ENCODE measurements at places on chromosomes 16 and 17. TPM values are rescaled to one million over a fixed set of nuclear protein-coding genes. Genes with fewer than 3 reads are reported as not detected.

The SYCE1L gene
- 7.9 TPM for total RNA-seq

The SNRNP25 gene
- 99.9 TPM for total RNA-seq

The LITAF gene
- 163 TPM for total RNA-seq

The SP6 gene
- total RNA-seq: 0.05 TPM

The FBXW10 gene
- 0.09 TPM for total RNA-seq

The NLRC5 gene
- total RNA-seq: 208 TPM

The MEFV gene
- not detected for total RNA-seq

GRCh38 chr16:27437946-27438345 is 36.0 kb downstream of the IL21R start:
- DNase-seq: no peak

GRCh38 chr17:77398274-77398673 is 257.5 kb downstream of the SEC14L1 start:
- DNase-seq: no peak

GRCh38 chr17:32192379-32192778 is 50.1 kb downstream of the RHOT1 start:
- DNase-seq: no peak

GRCh38 chr17:49664706-49665211 is 13.1 kb downstream of the SPOP start:
- DNase-seq: no peak

- no peak for DNase-seq
Measured at GRCh38 chr16:86087896-86088230, 188.9 kb downstream of the IRF8 start.

DNA sequence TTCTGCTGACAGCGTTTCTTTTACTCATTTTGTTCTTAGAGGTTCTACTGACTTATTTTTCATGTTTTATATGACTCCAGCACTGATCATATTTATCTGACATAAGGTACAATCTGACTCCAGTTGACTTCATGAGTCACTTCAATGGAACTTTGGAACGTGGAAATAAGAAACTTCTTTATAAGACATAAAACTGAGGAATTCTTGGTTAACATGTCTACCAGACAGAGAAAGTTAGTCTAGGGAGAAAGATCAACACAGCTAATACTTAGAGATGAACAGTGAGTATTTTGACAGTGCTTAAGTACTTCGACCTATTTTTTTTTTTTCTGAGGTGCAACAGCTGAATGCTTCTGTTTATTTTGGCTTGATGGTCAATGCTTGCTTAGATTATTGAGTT is 679.5 kb downstream of the KCNJ2 start:
- no peak for DNase-seq

GRCh38 chr17:80101946-80102663 is 724 bp downstream of the GAA start:
- DNase-seq: peak; percentile 66

- peak; percentile 77 for DNase-seq
Measured at GRCh38 chr16:89020068-89020924, 43.3 kb upstream of the CBFA2T3 start.

GRCh38 chr16:76583945-76584344 is 306.7 kb downstream of the CNTNAP4 start:
- DNase-seq: no peak

DNA sequence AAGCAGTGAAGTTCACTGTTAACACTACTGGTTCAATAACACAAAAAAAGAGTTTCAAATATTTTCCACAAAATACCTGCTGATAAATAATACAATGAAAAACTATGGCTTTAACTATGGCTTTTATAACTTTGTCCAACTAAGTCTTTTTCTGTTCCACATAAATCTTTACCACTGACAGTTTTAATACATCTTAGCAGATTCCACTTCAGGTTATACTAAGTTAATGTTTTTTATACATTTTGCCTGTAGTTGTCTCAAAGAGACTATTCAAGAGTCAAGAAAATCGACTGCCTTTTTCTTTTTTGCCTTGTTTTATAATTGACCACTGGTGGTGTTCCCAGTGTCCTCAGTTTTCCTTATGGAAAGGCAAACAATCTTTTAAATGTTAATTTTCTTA is 379.7 kb upstream of the PMFBP1 start:
- DNase-seq: no peak

GRCh38 chr17:28940675-28941074 is 10.6 kb downstream of the PHF12 start:
- no peak for DNase-seq

GRCh38 chr16:80063031-80063712 is 462.6 kb upstream of the MAF start:
- DNase-seq: no peak

- DNase-seq: no peak
Measured at GRCh38 chr16:53089434-53090285, 34.9 kb downstream of the CHD9 start.

- DNase-seq: no peak
Measured at GRCh38 chr17:1181753-1182137, 2.0 kb upstream of the ABR start.

DNA sequence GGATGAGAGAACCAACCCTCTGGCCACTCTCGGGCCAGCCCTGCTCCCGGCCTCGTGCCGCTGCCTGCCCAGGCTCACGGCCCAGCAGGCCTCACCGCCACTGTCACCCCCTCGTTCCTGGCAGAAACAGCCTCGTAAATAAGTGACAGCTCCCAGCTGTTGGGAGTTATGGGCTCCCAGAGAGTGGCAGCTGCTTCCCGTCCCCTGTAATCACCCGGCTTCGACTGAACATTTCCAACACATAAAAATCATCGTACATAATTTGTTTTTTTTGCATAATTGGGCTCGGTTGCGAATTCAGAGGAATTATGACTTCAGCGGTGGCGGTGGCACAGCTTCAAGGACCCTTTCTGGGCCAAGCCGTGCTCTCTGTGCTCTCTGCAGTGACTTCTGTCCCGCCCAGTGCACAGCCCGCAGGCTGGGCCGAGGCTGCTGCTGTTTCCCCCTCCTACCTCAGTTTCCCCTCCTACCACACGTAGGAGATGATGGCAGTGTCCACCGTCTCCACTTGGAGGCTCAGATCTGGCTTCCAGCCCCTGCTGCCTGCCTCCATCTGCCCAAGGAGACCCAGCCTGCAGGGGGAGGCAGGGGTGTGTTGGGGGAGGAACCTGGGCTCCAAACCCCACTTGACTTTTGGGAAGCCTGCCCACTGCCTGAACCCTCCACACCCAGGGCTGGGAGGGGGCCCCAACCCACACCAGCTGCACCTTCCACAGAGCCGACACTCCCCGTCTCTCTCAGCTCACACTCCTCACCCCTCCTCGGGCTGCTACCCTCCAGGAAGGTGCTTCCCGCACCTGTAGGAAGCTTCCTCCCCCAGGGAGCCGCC is 84.9 kb downstream of the RTN4RL1 start:
- DNase-seq: no peak

DNA sequence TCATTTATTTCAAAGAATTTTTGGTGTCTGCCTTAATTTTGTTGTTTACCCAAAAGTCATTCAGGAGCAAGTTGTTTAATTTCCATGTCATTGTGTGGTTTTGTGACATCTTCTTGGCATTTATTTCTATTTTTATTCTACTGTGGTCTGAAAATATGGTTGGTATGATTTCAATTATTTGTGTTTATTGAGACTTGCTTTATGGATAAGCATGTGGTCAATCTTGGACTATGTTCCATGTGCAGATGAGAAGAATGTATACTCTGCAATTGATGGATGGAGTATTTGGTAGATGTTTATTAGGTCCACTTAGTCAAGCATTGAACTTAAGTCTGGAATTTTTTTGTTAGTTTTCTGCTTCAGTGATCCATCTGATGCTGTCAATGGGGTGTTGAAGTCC is 383.0 kb downstream of the PMP22 start:
- no peak for DNase-seq

DNA sequence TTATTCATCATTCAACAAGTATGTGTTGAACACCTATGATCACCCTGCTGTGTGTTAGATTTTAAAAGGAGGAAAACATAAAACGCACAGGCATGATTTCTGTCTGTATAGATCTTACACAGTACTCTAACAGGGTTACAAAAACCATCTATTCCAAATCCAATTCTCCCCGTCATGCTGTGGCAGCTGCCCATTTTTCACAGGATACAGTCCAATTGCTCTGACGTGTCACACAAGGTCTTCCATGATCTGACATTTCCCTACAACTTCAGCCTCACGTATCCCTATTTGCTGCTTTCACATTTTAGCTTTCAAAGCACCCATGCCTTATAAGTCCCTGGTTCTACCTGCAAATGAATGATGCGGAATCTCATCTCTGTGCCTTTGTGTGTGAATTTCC is 67.0 kb upstream of the CNTNAP4 start:
- DNase-seq: no peak

DNA sequence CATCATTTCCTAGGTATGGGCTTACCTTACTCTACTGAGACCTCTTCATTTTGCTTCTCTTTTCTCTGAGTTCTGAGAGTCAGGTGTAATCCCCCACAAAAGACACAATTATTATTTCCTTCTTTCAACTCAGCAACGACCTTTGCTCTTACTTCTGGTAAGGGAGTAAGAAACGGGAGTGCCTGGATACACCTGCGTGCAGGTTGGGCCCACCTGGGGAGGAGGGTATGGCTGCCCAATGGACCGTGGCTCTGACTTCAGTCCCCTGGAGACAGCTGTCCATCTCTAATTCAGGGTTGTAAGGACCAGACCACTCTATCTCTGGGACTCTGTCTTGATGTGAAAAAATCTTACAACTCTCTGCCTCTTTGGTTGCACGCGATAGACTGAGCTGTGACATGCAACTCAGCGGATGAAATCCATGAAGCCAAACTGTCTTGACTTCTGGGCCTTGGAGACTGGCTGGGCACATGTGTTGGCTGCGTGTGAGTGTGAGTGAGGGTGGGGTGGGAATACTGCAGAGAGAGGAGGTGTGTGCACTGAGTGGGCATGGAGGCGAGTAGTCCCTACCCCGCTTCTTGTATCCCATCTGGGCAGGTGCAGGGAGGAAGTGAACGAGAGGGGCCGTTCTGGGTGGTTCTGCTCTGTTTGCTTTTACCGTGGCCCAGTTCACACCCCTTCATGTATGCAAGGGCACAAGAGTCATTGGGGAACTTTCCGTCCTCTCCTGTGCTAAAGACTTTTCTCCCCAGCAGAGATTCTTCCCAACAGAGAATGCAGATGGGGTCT is 1.2 kb downstream of the TMEM238L start:
- no peak for DNase-seq

GRCh38 chr16:81521141-81521626 is 76.6 kb downstream of the CMIP start:
- peak; percentile 94 for DNase-seq

DNA sequence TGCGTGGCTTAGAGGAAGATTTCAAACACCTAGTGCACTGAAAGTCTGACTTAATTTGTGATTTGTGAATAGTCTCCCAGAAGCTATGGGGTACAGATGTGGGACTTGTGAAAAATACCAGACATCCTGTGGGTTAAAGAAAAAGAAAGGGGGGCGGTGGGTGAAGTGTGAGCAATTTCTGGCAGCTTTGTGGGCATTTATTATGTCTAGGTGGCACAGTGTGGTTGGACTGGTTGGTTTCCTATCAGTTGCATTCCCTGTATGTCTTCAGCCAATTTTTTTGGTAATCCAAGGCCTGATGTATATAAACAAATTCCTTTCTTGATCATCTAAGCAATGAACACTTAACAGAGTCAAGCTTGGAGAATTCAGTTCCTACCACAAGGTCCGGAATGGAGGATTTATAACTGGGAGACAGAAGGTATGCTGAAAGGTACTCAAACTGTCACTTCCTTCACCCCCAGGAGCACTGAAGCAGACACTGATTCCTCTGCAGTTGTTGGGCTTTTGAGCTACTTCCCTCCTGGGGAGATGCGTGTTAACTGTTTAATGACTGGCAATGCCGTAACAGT is 211.6 kb downstream of the WWOX start:
- DNase-seq: no peak

DNA sequence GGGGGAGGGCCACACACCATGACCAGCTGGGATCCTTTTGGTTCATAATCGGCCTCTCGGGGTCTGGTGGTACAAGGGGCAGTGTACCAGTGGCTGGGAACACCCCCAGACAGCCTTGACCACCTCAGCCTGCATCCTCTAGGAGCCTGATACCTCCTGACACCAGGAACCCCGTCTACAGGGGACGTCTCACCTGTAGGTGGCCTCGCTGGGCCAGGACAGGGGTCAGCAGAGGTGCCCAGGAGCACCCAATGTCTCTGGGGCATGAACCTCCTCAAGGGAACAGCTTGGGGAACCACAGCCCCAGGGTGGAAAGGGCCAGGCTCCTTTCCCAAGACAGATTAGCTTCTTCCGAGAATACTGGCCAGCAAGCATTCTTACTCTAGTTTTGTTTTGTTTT is 2.5 kb upstream of the METRNL start:
- DNase-seq: peak; percentile 67

- DNase-seq: no peak
Measured at GRCh38 chr16:54236773-54237172, 49.8 kb downstream of the IRX3 start.

- DNase-seq: peak; percentile 91
Measured at GRCh38 chr17:42101513-42102292, 3.4 kb upstream of the ZNF385C start.

DNA sequence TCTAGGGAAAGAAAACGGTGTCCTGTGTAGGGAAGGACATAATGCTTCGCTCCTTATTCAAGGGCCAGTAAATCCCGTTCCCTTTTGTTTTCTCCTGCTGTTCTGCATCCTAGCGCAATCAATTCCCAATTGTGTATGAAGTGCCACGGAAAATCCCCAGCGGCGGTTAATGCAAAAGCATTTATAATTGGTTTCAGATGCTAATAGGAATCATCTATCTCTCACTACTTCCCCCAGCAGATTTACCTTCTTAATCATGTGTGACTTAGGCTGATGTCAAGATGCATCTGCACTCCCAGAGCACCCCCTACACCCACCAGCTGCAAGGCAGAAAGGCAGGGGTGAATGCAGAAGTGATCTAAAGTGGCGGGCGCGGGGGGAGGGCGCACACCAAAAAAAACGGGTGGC is 32.7 kb upstream of the SSTR2 start:
- no peak for DNase-seq

DNA sequence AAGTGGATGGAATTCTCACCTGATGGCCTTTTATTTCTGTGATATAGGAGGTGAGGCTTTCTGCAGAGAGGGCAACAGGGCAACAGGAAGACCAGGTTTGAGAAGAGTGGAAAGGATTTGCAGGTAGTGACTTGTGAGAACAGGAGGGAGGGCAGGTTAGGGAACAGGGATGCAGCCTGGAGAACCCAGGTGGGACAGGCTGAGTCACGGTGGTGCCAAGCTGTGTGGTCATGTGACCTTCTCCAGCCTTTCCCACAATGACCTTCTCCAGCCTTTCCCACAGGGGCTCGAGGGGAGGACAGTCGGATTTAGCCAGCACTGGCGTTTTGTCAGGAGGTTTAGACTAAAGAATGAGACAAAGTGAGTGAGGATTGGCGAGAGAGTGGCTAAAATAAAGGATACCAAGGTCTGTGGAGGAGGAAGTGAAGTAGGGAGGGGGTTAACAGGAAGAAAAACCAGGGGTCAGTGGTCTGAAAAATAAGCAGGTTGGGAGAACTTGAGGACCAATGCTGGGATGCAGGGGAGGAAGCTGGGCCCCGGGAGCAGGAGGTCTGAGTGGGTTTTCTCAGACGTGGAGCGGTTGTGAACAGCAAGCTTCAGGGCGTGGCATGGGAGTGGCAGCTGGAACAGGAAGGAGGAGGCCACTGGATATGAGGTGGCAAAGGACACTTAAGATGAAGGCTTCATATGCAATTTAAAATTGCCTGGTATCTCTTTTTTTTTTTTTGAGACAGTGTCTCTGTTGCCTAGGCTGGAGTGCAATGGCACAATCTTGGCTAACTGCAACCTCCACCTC is 37.7 kb downstream of the DNAH2 start:
- no peak for DNase-seq

GRCh38 chr16:85794696-85795095 is 4.6 kb downstream of the EMC8 start:
- DNase-seq: no peak

Data from activated CD4-positive, alpha-beta T cell treated with anti-CD3 and anti-CD28 coated beads, Interleukin-2, amount 10 ng/mL, durations not matched to agents 24 days and 14 days (primary cell).